ENCODE measurements at places on chromosomes 7 and 10.

DNA sequence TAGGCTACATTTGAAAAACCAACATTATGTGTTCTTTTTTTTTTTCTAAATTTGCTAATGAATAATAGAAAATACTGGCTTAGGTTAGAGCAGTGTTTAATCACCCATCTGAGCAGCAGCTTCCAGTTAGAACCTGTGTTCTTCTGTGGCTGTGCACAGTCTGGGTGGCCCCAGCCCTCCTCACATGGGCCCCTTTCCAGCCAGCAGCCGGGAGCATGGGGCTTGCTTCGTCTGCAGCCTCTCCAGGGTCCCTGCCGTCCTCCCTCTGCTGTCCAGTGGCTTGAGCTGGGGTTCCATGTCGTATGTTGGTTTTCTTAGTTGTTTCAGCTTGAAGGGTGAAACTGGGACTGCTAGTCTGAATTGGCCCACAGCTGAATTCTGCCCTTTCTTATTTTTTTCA, 37.3 kb downstream of the BNIP3 start:
- no peak for DNase-seq

GRCh38 chr10:111874576-111874975, 309.0 kb downstream of the GPAM start:
- DNase-seq, result no peak

DNA sequence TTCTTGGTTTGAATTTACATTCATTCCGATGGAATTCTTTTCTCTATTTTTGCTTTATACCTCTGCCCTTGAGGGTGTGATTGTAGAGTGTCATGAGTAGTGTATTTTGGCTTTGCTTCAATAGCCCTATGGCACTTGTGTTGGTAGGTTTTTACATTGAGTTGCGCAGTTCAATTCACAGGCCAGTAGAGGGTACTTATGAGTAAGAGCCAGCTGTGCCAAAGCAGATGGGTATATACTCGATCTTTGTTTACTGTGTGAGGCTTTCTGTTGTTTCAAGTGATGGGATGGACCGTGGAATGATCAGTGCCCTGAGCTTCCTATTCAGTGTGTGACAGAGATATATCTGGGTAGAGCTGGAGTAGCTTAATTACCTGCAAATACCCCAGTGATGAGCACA, 4.3 kb upstream of the AKR1C3 start:
- peak; percentile 80 for DNase-seq

DNA sequence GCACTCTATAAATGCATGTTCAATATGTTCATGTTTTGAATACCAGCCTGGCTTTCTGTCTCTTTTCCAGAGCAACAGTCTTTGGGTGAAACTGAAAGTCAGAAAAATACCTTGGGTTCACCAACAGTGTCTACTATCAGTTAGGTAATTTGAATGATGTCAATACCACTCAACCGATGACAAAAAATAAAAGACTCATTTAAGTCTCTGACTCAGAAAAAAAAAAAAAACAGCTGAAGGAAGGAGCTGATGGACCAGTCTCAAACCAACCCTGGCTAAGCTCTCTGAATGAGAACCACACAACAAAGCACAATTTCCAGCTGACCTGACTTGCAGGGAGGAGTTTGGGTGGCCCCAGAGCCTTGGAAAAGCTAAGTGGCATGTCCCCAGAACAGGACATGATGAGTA, 42.5 kb downstream of the ABLIM1 start:
- no peak for DNase-seq

- DNase-seq, result peak; percentile 8
Observed at GRCh38 chr10:48800007-48800675, 115.5 kb downstream of the WDFY4 start.

DNA sequence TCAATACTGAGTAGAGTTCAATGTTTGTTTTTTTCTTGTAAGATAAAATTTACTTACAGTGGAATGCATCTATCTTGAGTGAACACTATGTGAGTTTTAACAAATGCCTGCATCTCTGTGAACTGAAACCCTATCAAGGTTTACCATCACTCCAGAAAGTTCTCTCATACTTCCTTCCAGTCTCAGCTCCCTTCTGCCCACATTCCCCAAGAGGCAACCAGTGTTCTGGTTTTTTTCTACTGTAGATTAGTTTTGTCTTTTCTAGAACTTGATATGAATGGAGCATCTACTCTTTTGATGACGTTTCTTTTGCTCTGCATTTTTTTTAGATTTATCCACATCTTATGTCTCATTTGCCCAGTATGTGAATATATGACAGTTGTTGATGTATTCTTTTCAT, 17.1 kb downstream of the WIPI2 start:
- no peak for DNase-seq

- no peak for DNase-seq
Observed at GRCh38 chr10:87952612-87953011, 89.2 kb downstream of the PTEN start.

- DNase-seq, result no peak
Observed at GRCh38 chr7:80636709-80637108, 1.7 kb upstream of the CD36 start.

GRCh38 chr10:72122221-72122620, 33.9 kb upstream of the SPOCK2 start:
- DNase-seq, result no peak

GRCh38 chr7:128106821-128107220, 75.6 kb upstream of the LRRC4 start:
- DNase-seq, result no peak

- no peak for DNase-seq
Observed at GRCh38 chr7:1004018-1004852, 21.3 kb downstream of the CYP2W1 start.

- DNase-seq, result no peak
Observed at GRCh38 chr7:4653771-4654170, 28.3 kb upstream of the FOXK1 start.

GRCh38 chr7:68980011-68980410, 618.3 kb upstream of the AUTS2 start:
- DNase-seq, result no peak

- no peak for DNase-seq
Observed at GRCh38 chr10:132257271-132257670, 50.5 kb downstream of the STK32C start.

GRCh38 chr7:45081670-45081974, 7.1 kb downstream of the NACAD start:
- DNase-seq, result no peak

GRCh38 chr10:78974617-78975317, 94.0 kb upstream of the ZMIZ1 start:
- peak; percentile 92 for DNase-seq

DNA sequence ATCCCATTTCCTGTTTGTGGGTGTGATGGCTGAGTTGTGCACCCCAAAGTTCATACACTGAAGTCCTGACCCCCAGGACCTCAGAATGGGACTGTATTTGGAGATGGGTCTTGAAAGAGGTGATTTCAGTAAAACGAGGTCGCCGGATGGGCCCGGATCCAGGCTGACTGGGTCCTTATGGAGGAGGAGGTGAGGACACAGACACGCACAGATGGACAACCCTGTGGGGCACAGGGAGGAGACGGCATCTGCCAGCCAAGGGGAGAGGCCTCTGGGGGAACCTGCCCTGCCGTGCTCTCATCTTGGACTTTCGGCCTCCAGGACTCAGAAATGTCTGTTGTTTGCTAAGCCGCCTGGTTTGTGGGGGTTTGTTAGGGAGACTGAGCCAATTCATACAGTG, 61.1 kb downstream of the PTPRN2 start:
- no peak for DNase-seq

GRCh38 chr10:132488231-132488821, 49.3 kb upstream of the INPP5A start:
- no peak for DNase-seq

- DNase-seq, result no peak
Observed at GRCh38 chr10:133107442-133107841, 19.7 kb downstream of the ADGRA1 start.

GRCh38 chr10:89425000-89425399, 10.6 kb downstream of the IFIT5 start:
- no peak for DNase-seq

DNA sequence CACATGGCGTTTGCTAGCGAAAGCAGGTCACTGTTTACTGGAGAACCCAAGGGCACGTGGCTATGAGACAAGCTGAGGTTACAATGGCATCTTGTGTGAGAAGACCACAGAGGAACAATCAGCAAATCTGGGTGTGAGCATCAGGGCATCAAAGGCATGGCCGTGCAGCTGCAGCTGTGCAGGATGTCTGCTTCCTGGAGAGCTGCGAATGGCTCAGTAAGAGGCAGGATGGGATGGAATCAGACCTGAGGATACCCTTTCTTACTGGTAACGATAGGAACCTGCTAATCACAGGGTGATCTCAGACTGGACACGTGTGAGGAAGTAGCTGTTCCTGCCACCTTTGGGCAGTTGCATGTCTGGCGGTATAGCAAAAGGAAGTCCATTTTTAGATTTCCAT, 119.5 kb downstream of the RNF216 start:
- DNase-seq, result no peak

DNA sequence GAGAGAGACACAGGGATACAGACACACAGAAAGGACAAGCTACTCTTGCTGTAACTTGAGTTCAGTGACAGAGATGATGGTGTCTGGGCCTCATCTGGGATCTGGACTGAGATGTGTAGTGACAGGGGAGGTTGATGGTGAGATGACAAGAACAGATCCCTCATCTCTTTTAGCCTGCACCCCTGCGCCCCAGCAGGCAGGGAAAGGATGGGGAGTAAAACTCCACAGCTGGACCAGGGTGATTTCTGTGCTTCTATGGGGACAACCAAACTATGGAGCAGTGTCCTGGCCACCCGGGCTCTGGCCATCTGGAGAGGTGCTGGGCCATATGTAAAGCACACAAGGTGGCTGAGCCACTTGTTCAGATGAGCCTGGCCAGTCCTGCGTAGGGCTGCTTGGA, 4.5 kb upstream of the LRRC18 start:
- no peak for DNase-seq

DNA sequence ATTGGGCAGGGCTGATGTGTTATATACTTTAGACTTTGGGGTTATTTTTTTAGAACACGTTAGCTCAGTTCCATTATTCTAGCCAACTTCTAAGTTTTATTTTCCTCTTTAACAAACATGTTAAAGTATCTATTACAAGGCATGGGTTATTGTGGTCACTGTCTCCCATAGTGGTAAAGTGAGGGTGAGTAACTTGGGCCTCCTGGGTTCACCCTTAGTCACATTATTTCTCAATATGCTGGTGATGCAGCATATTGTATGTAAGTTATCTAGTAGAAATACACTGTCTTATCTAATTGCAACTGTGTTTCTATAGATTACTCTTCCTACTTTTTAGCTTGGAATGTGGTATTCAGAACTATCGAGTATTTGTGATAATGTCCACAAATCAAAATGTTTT, 65.9 kb downstream of the BBS9 start:
- no peak for DNase-seq

DNA sequence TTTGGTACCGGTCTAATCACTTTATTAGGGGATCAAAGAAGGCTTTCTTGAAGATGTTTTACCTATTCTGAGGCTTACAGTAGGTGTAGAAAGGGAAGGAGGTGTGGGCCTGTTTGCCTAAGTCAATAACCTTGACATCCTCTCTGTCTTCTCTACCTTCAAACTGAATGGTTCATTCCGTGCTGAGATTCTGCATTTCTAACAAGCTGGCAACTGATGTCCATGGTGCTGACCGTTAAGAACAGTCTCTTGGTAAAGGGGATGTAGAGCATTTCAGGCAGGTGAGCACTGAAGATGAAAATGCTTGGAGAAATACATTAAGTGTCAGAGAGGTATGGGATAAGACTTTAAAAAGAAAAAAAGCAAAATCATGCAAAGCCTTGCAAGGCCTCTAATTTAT, 51.5 kb upstream of the DGKB start:
- peak; percentile 64 for DNase-seq

GRCh38 chr10:104274762-104275721, 6.1 kb downstream of the GSTO2 start:
- peak; percentile 78 for DNase-seq

DNA sequence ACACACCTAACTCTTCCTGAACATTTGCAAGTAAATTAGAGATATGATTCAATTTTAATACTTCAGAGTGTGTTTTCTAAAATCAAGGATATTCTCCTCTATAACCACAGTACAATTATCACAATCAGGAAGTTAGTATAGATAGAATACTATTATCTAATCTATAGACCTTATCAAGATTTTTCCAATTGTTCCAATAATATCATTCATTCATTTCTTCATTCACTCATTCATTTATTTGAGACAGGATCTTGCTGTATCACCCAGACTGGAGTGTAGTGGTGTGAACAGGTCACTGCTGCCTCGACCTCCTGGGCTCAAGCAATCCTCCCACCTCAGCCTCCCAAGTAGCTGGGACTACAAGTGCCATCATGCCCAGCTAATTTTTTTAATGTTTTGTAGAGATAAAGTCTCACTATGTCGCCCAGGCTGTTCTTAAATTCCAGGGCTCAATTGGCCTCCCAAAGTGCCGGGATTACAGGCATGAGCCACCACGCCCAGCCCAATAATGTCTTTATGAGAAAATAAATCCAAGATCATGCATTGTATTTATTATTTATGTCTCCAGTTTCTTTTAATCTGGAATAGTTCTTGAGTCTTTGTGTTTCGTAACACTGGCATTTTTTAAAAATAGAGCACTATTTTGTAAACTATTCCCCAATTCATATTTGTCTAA, 10.6 kb upstream of the MRPS16 start:
- no peak for DNase-seq

GRCh38 chr7:157272351-157273207, 64.2 kb upstream of the DNAJB6 start:
- no peak for DNase-seq

DNA sequence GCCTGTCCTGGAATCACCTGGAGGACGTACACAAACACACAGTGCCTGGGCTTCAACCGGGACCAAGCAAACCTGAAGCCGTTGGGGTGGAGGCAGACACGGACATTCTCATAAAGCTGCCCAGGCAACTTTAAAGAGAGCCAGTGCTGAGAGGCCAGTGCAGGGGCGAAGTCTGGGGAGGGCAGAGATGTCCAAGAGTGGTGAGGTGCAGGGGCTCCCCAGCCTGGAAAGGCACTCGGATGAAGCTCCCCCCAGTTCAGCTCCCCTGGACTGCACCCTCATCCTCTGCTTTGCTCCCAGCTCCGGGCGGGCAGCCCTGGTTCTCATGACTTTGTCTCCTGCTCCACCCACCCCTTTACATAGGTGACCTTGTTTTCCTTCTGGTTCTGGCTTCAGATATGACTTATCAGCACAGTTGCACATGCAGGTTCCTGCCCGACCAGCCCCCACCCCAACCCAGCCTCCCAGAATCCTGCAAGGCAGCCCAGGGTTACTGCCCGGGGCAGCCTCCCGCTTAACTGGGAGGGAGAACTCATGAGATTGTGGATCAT, 60.8 kb upstream of the EEPD1 start:
- no peak for DNase-seq

GRCh38 chr10:76942628-76943416, 694.8 kb downstream of the KCNMA1 start:
- DNase-seq, result peak; percentile 7

GRCh38 chr10:96998329-96998888, 166.3 kb downstream of the LCOR start:
- no peak for DNase-seq

DNA sequence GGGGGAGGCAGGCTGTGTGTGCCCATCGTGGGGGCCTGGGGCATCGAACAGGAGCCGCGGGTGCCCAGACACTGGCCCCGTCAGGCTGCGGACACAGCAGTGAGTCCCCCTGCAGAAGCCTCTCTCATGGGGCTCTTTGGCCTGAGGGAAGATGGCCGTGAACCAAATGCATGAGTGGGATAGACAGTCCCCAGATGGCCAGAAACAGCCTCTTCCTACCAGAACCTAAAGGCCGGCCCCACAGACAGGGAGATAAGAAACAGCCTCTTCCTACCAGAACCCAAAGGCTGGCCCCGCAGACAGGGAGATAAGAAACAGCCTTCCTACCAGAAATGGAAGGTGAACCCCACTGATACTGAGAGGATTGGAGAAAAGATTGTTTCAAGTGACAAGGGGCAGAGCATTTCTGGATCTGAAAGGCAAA, 16.6 kb downstream of the IDI2 start:
- peak; percentile 14 for DNase-seq

GRCh38 chr10:58063861-58064480, 203.7 kb downstream of the IPMK start:
- DNase-seq, result no peak
